Cortex of kidney (tissue), 1 donor: ENCODE measurements at places on chromosomes 4 and X.

DNA sequence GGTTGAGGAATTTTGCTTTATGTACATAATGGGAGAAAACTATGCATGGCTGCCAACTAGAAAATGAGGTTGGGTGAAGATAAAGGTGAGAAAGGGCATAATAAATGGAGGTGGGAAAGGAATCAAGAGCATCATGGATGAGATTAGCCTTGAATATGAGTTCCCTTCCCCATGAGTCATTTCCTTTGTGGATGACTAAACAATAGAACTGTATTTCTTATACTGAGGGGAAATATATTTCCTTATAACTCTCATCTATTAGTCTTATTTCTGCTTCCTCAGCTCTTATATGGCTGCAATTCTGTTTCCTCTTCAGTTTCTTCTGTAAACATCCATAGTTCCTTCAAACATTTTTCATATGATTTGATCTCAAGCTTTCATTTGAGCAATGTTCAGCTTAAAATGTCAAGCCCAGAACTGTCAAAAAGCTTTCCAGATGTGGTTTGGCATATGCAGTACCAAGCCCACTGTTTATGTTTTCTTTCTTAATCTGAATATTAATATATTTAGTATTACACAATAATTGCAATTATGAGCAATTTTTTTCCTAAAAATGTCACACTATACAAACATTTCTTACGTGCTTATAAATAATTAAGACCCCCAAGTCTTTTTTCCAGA lies 100.7 kb upstream of the GRPR start:
- DNase-seq = no peak

- DNase-seq = no peak
Measured at GRCh38 chrX:75273483-75273882, 402 bp upstream of the UPRT start.

- DNase-seq = no peak
Measured at GRCh38 chr4:69095301-69095731, 958 bp upstream of the UGT2B7 start.

DNA sequence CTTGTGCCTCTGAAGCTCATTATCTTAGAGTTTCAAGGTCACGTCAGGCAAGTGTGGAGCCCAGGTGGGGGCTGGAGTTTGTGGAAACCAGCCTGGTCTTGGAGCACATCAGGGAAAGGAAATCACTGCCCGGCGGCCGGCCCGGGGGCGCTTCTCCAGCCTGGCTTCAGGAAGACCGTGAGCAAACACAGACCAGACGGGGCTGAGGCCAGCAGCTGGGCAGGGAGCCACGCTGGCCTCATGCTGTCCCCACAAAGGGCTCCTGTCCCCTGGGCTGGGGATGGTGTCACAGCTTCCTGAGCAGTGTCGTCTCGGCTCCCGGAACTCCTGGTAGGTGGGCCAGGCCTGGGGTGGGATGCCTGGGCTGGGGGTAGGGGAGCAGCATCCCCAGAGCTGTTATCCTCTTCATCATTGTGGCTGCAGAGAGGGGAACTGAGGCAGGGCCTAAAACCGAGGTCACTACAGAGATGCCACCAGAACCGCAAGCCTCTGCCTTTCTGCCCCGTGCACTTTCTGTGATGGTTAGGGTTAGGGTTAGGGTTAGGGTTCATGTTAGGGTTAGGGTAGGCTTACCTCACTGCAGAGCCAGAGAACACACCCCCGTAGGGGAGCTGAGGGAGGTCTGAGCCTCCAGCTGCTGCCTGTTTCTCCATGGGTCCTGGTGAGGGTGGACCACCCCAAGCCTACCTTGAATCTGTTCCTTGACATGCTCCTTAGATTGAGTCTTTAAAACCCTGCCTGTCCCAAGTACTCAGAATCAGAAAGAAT lies 77.5 kb downstream of the HTRA3 start:
- DNase-seq = no peak

- DNase-seq = no peak
Measured at GRCh38 chr4:113040793-113041192, 8.7 kb upstream of the ANK2 start.
